Umbilical cord (tissue), 2 donors: ENCODE measurements at places on chromosomes 1 and 21.

DNA sequence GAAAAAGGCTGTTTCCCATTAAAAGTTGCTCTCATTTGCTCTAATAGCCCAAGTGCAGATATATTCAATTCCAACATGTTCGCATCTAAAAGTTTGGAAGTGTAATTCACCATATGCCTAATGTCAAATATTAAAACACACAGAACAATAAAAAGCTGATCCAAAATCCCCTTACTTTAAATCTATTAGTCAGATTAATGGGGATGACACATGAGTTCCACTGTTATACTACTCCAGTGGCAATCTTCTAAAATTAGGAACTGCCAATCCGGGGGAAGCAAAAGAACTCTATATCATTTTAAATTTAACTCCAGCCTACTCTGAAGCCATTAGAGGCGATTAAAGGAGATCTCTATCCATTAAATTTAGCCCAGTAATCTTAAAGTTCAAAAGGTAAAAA, 317.1 kb downstream of the NTNG1 start:
- DNase-seq, result no peak

GRCh38 chr1:61318319-61319125, 236.2 kb downstream of the NFIA start:
- peak; percentile 73 for DNase-seq

- peak; percentile 86 for DNase-seq
Measured at GRCh38 chr21:39208624-39209333, 25.5 kb upstream of the PSMG1 start.

DNA sequence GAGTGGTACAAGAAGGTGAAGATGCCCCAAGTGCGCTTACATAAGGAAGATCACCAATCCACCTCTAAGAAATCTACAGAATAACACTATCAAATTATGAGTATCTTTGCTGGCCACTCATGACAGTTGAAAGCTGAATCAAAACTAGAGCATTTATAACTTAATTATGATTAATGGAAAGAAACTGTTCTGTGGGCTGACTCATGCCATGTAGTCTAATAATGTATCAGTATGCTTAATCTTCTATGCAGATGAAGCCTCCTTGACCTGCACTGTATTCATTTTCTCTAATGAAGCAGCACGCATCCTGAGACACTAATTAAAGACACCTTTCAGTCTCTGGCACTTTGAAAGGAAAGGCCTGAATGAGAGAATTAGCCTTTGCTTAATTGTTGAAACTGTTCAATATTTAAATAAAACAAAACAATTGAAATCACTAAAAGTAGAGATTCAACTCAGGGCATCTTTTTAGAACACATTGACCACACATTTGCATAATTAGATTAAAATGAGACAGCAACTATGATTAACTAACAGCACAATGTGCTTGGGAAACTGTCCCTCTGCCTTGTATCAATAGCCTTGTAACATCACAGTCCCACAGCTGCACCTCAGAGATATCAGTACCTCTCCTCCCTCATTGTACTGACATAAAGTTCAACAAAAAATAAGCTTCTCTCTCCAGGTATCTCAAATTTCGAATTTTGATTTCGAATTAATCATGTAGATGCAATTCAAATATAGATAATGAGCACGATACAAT, 105.6 kb downstream of the NTPCR start:
- DNase-seq, result no peak

DNA sequence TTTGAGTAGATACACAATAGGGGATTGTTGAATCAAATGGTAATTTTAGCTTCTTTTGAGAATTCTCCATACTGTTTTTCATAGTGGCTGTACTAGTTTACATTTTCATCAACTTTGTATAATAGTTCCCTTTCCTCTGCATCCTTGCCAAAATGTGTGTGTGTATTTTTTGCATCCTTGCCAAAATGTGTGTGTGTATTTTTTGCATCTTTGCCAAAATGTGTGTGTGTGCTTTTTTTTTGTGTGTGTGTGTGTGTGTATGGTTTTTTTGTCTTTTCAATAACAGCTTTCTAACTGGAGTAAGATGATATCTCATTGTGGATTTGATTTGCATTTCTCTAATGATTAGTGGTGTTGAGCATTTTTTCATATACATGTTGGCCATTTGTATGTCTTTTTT, 105.4 kb downstream of the ATP6V1G3 start:
- DNase-seq, result no peak

- DNase-seq, result no peak
Measured at GRCh38 chr21:14602382-14602958, 56.4 kb upstream of the SAMSN1 start.

- peak; percentile 56 for DNase-seq
Measured at GRCh38 chr1:27356619-27357280, 10.0 kb downstream of the MAP3K6 start.
